Mesenteric fat pad (tissue), 1 donor: ENCODE measurements at places on chromosomes 3 and 15. TPM values are rescaled to one million over a fixed set of nuclear protein-coding genes. Genes with fewer than 3 reads are reported as not detected.

The GPR27 gene
- total RNA-seq: 1.5 TPM

The LHFPL4 gene
- total RNA-seq: not detected

The GPR87 gene
- not detected for total RNA-seq

The TRIM42 gene
- not detected for total RNA-seq

The ALG3 gene
- 34.1 TPM for total RNA-seq

The C2CD4A gene
- total RNA-seq: not detected
